Activated naive CD4-positive, alpha-beta T cell treated with anti-CD3 and anti-CD28 coated beads, Interleukin-2, amount 50 U/mL, for 16 hours (primary cell): ENCODE measurements at places on chromosomes 2 and 18.

DNA sequence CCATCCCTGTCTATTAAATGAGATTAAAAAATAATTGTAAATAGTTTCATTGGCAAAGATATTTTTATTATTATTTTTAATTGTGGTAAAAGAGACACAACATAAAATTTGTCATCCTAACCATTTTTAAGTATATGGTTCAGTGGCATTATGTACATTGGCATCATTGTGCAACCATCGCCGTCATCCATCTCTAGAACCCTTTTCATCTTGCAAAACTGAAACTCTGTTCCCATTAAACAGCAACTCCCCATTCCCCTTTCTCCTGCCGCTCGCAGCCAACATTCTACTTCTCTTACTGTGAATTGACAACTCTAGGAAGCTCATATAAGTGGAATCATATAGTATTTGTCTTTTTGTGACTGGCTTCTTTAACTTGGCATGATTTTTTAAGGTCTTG, 25.3 kb downstream of the LAMA3 start:
- no peak for DNase-seq

GRCh38 chr2:145653553-145653952, 1133.6 kb upstream of the ZEB2 start:
- DNase-seq = no peak

DNA sequence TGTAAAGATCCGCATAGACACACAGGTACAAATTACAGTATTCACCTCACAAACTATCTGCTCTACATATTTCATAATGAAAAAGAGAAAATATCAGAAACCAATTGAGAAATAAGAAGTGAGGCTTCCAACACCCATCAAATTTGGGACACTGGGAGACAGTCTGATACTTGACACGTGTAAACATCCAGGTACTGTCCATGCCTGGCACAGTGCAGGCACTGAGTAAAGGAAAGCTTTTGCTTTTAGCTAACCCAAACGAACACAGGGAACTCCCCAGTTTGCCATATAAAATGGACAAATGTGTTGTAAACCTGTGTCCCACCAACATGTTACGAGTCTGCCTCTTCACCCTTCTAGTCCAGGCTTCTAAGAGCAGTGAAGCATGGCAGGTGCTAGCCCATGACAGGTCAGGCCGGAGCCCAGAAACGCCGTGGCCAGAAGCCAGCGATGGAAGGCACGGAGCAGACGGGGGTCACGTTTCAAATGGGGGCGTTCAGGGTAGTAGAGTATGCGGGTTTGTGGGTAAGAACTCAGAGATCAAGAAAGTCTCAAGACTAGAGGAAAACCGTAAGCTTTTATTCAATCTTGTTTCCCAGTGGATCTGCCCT, 27.0 kb downstream of the CDH2 start:
- no peak for DNase-seq

- no peak for DNase-seq
These were observed 51.1 kb downstream of the CAPN13 start for GRCh38 chr2:30756051-30756719.

DNA sequence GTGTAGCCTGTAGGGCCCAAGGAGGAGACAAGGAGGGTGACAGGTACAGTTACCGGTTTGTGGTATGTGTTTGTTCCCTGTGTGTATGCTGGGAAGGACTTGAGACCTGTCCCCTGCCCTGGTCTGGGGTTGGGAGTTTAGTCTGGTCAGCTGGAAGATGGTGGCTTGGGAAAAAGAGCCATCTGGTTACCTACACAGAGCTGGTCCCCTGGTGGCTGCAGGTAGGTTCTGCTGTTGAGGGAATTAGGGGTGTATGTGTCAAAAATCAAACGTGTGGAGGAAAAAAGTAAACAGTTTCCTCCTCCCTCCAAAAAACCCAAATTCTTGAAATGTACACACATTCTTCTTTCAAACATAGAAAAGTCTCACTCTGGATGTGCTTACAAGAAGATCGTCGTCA, 24.3 kb downstream of the PTMA start:
- DNase-seq = no peak

DNA sequence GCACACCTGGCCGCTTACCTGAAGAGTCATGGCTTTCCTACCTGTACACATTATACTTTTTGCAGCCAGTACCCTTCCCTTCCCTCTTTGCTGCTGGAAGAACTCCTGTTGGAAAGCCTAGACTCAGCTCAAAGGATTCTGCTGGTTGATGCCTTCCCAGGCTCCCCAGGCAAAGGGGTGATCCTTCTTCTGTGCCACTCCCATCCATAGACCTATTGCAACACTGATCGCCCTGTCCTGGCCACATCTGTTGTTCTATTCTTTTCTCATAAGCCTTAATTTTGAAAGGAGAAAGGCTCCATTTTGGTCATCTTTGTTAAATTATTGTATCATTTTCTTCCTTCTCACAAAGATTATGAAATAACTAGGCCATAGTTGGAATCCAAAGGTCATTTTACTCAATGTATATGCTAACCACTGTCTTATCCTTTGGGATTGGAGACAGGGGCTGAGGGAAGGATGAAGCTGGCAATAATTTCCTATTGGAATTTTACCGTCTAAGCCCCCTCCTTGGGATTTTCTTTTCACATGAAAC, 3.4 kb upstream of the PRKCE start:
- DNase-seq = no peak

GRCh38 chr2:237418300-237418699, 4.3 kb upstream of the COL6A3 start:
- no peak for DNase-seq

GRCh38 chr18:49228187-49228586, 232.3 kb downstream of the DYM start:
- DNase-seq = no peak

- no peak for DNase-seq
These were observed 181.3 kb upstream of the ZNF521 start for GRCh38 chr18:25533218-25533617.

GRCh38 chr2:9417725-9418124, 5.6 kb downstream of the ITGB1BP1 start:
- DNase-seq = no peak

- no peak for DNase-seq
These were observed 264.4 kb downstream of the TWIST2 start for GRCh38 chr2:239112127-239112774.

- peak; percentile 32 for DNase-seq
These were observed 20.6 kb downstream of the TEX44 start for GRCh38 chr2:231613331-231613662.

GRCh38 chr18:45437366-45437765, 177.9 kb upstream of the SLC14A2 start:
- no peak for DNase-seq

GRCh38 chr18:79987566-79987965, 797 bp downstream of the TXNL4A start:
- DNase-seq = no peak

DNA sequence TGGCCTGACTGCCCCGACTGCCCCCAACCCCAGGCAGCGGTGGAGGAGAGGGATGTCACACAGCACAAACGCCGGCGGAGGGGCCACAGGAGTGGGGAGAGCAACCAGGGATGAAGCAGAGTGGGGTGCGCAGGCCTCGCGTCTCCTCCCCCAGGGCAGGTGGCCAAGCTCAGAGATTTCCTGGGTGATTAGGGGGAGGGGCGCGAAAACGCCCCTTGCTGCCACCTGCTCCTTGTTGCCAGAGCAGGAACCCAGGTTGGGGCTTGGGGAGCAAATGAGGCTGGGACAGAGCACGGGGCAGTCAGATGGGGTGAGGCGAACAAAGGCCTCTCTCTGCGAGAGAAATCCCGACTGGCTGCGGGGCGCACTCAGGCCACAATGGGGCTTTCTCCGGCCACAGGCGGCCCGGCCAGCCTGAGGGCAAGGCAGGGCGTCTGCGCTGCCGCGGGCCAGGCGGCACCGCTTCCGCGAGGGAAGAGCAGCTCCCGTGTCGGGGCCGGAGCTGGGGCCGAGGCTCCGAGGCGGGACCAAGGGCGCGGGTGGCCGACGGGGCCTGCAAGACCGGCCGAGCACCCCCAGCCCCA, 11.5 kb downstream of the TEX44 start:
- DNase-seq = no peak

GRCh38 chr2:146262606-146263005, 1582.2 kb upstream of the ACVR2A start:
- DNase-seq = no peak

GRCh38 chr2:101842471-101842870, 145.0 kb downstream of the MAP4K4 start:
- no peak for DNase-seq

- DNase-seq = no peak
These were observed 227.5 kb upstream of the FOSL2 start for GRCh38 chr2:28165087-28165635.

DNA sequence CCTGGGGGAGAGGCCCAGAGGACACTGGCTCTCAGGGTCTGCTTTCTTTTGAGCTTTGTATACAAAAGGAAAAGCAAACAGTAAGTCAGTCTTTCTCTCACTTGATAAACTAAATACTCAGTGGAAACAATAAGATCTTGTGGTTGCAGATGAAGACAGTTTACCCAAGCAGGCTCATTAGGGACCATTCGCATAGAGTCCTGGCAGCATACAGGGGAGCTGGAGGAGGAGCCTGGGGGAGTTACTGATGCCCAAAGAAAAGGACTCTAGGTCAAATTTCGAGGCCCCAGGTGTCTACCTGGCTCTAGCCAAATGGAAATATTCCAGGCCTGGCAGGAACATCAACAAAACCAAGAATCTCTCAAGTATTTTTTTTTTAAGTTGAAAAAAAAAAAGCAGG, 225.3 kb downstream of the CNTNAP5 start:
- DNase-seq = no peak

- DNase-seq = no peak
These were observed 161.5 kb upstream of the KCNJ3 start for GRCh38 chr2:154537024-154537423.

- no peak for DNase-seq
These were observed 457.0 kb downstream of the METTL4 start for GRCh38 chr18:2114289-2114688.

- DNase-seq = no peak
These were observed 75.2 kb upstream of the CTDP1 start for GRCh38 chr18:79604205-79604912.

DNA sequence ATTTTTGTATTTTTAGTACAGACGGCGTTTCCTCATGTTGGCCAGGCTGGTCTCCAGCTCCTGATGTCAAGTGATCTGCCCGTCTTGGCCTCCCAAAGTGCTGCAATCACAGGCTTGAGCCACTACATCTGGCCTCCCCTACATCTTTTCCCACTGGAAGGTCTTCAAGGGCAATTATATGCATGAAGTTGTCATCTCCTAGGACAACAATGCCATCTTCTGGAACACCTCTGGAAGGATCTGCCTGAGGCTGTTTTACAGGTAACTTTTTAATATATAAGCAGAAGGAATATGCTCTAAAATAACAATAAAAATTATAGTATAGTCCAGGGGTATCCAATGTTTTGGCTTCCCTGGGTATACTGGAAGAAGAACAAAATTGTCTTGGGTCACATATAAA, 321.4 kb downstream of the AFF3 start:
- DNase-seq = no peak

DNA sequence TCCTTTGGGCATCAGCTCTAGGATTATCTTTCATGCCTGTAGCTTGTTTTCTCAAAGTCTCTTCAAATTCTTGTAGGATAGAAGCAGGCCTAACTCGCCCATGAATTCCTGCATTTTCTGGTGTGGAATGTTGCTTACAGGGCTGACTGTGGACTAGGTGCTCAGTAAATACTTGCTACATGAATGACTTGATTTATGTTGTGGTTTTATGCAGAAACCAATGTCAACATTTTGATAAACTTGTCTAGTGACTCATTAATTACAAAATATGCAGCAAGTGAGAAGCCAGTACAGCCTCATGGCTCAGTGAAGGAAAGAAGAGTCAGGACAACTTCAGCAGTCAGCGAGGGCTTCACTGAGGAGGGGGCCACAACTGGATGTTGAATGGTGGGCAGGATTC, 110.6 kb upstream of the SIX2 start:
- DNase-seq = no peak

DNA sequence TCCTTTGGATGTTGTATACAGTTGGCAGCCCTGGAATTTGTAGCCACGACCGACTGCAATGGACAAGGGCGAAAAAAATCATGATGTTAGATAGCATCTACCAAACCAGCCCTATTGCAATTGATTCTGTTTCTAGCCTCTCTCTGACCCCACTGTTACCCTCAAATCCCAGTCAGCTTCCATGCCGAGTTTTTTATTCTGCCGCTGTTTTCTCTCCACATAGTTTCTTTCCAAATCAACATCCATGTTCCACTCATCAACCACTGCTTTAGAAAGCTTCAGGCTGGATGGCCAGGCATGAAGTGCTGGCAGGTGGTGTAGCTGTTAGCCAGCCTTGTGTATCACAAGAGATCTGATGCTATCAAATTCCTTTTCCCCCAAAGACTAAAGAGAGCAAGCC, 272.8 kb downstream of the FIGN start:
- no peak for DNase-seq

DNA sequence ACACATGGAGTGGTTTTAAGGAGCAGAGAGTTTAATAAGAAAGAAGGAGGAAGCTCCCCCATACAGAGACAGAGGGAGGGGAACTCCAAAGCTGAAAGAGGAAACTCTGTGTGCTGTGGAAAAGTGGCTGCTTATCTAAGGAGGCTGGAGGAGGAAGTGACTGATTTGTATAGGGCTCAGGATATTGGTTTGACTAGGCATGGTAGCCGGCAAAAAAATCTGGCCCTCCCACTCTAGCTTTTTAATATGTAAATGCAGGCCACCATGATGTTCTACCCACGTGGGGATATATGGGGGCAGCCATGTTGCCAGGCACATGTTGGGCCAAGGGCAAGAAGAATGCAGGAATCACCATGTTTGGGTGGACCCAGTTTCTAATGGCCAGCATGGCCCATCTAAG, 64.3 kb downstream of the HNMT start:
- DNase-seq = no peak

DNA sequence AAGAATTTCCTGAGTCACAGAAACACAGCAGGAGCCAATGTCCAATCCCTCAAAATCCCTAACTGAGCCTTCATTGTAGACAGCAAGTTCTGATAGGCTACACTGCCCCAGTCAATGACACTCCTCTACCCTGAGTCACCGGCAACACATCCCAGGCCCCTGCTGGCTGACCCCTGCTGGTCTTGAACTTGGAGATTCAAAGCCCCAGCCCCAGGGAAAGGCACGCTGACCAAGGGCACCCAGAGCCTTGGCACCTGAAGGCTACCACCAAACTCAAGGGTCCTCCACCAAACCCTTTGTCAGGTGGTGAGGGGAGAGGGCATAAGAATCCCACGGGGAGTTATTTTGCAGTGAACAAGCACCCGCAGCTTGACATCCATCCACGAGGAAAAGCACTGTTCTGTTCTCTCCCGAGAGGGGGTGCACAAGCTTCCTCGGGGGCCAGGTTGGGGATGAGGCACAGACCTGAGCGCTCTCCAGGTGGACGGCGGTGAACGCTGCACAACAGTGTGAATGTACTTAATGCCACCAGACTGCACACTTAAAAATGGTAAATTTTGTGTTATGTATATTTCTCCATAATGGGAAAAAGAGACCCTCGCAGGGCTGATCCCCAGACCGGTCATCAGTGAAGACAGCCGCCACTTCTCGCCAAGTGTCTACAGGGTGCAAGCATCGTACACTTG, 46.9 kb downstream of the TFCP2L1 start:
- no peak for DNase-seq

GRCh38 chr2:234913208-234913626, 38.6 kb upstream of the SH3BP4 start:
- no peak for DNase-seq
